ENCODE measurements at places on chromosomes 6 and 20.
A peak's percentile ranks its signal among the peaks of the same experiment; 100 is the strongest.

DNA sequence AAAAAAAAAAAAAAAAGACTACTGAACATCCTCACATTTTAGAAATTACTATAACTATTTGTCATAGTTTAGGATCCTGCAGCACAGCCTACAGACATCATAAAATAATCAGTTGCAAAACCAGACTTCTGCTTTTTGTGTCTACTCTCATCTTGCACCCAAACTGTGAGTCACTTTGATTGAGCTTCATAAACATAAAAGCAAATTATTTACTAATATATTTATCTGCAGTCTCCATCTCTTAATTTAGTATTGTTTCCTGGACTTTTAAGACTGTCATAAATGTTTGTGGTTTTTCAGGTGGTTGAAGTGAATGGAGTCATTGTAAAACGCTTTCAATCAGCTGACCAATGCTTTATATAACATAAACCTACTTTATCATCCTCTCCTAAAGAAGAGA lies 14.8 kb upstream of the CALHM6 start:
- DNase-seq: no peak

- peak; percentile 34 for DNase-seq
Measured at GRCh38 chr6:107386340-107386739, 73.0 kb downstream of the PDSS2 start.

DNA sequence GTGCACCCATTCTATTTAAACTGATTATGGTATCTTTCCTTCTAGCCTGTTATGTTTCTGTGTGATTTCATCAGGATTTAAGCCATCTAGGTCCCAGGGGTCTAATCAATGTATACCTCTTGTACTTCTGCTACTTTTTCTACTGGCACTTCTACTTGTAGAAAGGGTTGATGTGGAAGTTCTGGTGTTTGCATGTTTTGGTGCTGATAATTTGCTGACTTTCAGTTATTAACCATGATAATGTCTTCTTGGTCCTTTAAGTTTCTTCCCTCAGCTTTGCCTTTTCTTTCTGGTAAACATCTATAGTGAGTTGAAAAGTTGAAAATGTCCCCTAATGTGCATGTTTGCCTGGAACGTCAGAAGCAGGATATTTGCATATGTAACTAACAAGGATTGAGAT lies 390.6 kb upstream of the MAP3K7 start:
- no peak for DNase-seq

- DNase-seq: no peak
Measured at GRCh38 chr20:41408986-41409385, 42.4 kb upstream of the EMILIN3 start.

GRCh38 chr6:105966481-105966880 lies 119.7 kb upstream of the PRDM1 start:
- DNase-seq: no peak

DNA sequence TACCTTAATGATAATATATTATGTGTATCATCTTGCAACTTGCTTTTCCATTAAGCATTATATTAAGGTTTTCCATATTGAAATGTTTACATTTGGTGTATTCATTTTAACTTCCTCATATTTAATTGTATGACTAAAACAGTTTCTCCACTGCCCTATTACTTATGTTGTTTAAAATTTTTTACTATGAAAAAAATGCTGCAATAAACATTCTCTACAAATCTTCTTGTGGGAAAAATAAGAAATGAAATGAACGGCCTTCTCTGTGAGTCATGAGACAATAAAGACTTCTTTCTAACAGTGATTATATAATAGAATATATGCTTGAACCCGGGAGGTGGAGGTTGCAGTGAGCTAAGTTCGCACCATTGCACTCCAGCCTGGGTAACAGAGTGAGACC lies 25.5 kb downstream of the FASTKD5 start:
- no peak for DNase-seq

DNA sequence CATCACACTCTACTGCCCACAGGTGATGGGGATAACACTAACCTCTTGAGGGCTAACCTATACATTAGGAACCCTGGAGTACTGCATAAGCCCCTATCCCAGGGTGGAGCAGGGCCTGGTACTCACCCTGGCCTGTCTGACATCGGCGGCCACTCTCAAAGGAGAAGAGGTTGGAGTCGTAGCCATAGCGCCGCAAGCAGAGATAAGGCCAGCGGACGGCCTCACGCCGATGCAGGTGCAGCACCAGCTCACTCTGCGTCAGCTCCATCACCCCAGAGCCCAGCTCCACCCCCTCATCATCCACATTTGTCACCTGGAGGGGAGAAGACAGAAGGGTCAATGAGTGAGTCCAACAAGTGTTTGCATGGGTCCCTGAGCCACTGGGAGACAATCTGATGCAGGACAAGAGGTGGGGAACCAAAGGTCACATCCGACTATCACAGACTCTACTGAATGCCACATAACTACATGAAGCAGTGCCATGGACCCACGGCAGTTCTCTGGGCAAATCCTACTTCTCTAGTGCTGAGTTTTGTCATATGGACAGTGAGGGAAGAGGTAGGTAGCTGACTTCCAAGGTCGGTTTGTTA lies 4.3 kb downstream of the FRS3 start:
- no peak for DNase-seq

All from HAP-1 (cell line).